ENCODE measurements at places on chromosomes 12 and 14.

- no peak for DNase-seq
Measured at GRCh38 chr14:28406196-28406595, 360.4 kb upstream of the FOXG1 start.

GRCh38 chr12:121170611-121171260 is 38.1 kb downstream of the P2RX7 start:
- DNase-seq = no peak

DNA sequence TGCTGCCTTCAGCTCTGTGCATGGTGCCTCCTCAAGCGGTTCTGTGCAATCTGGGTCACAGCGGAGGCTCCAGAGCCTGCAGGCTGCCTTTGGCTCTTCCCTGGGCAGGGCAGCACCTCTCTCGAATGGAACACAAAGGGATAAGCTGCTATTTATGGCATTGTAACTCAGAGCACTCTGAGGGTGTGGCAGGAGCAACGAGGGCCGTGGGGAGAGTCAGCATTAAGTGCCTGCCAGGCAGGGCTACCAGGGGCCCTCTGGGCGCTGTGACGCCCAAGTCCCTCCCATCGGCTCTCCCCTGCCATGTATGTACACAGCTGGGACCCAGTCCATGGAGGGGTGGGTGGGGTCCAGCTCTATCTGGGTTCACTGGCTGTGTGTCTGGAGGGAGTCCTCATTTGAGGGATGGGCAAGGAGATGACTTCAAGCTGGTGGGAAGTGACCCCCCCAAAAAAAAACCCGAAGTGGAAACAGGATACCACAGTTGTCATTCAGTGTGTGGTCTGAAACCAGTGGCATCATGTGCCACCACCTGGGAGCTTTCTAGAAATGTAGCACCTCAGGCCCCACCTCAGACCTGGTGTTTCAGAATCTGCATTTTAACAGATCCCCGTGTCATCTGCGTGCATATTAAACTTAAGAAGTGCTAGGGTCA is 44.0 kb upstream of the OAS1 start:
- DNase-seq = no peak

- no peak for DNase-seq
Measured at GRCh38 chr12:115828168-115828567, 449.3 kb downstream of the MED13L start.

DNA sequence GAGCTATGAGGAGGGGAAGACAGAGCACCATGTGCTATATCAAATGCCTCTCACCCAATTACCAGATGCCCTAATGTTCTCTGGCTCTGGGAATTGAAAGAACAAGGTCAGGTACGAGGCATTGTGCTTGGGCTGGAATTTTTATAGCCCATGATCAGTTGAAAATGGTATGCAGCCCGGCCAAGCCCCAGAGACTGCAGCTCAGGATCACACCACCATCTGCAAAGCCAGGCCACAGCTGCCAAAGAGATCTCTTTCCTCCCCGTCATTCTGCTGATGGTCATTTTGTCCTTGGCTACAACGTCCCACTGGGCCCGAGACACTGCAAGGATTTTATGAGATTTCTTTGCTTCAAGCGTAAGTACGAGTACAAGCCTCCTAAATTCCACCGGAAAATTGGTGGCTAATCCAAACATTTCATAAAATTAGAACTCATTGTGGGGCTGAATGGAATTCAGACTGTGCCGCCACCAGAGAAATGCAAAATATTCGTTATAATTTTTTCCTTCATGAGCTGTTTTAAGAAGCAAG is 15.1 kb downstream of the NUAK1 start:
- no peak for DNase-seq

GRCh38 chr14:30751646-30752416 is 122.5 kb upstream of the COCH start:
- no peak for DNase-seq

- DNase-seq = no peak
Measured at GRCh38 chr14:106459971-106460730, 933.8 kb downstream of the TMEM121 start.

DNA sequence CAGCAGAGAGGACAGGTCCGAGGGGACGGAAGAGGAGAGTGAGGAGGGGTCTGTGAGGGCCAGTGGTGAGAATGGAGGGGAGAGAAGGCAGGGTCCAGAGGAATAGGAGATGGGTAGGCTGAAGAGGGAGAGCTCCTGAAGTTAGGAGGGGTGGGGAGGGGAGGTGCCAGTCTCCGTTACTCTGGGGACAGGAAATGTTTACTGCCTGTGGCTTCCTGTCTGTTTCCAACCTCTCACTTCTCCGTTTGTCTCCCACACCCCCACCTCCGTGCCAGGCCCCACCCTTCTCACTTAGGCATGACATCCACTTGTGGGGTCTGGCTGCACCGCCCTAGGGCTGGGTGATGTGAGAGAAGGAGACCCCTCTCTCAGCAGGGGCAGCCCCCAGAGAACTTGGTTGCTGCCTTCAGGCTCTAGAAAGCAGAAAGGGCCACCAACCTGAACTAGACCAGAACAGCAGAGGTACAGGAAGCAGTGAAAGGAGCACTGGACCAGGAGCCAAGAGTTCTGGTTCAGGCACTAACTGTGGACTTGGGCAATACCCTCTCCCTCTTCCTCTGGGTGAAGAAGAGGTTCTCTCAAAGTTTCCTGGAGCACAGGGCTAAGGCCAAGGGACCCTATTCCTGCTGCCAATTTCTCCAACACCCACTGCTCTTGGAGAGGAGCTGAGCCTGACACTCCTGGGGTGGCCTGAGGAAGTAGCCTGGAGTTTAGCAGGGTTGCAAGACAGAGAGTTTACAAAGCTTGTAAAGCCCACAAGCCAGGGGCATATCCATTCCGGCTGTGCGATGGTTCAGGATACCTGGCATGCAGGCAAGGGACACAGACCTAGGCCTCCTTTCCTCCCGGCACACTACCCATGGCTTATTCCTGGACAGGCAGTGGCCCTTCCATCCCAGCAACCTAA is 5.5 kb downstream of the ITGA5 start:
- DNase-seq = no peak

GRCh38 chr12:88844426-88844825 is 264.2 kb upstream of the KITLG start:
- no peak for DNase-seq

- DNase-seq = no peak
Measured at GRCh38 chr12:75361408-75361807, 26.9 kb downstream of the GLIPR1L1 start.

DNA sequence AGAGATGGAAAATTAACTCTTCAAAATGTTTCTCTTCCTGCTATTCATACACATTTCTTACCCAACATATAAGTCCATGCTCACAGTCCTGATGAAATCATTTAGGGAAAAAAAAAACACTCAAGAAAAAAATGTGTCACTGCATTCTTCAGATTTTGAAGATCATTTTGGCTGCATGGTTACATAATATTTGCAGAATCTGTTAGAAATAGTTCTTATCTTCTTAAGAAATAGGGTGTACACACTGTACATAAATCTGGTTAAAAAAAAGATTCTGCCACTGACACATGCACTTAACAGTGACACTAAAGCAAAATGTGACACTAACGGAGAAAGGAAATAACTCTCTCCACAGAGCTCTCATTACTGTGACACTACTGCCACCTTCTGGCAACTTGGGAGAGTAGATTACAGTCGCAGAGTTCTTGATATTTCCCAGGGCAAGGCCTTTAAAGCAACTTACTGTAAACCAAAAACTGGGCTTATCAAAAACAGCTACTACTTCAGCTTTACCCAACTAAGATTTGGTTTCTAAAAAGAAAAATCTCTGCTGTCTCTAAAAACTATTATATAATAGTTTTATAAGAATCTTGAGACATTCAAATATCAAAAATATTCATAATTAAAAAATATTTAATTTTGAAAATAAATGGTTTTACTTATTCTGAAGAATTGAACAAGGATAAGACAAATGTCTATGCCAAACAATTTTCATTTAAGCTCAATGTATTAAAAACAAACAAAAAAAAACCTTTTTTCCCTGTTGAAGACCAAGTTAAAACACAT is 65.0 kb downstream of the SETD3 start:
- peak; percentile 70 for DNase-seq

- peak; percentile 78 for DNase-seq
Measured at GRCh38 chr12:6872073-6873048, 742 bp downstream of the SPSB2 start.

GRCh38 chr14:30994681-30995620 is 30.5 kb upstream of the AP4S1 start:
- DNase-seq = no peak

DNA sequence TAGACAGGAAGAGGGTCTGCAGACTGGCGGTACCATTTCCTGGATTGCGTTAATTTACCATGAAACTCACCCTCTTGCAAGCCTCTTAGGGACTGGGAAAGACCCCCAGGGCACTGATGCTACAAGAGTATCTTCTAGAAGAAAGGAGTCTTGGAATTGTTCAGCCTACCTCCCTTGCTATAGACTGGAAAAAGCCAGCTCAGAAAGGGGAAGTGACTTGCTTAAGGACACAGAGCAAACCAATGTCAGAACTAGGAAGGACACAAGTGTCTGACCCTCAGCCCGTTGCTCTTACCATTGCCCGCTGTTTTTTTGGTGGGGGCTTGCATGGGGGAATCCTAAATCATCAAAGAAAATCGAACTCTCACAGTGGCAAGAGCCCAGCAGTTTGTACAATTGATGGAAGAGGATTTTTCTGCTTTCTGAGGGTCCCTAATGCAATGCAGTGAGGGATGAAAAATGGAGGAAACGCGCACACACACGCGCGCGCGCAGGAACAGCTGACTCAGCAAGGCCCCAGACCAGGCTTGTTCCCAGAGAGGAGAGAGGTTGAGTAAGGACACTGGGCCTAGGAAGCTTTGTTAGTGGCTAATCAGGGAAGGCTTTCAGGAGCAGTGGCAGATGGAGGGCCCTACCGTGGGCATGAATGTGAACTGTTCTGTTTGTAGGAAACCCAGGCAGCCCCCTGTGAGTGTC is 50.9 kb downstream of the RIN3 start:
- DNase-seq = no peak

GRCh38 chr14:55131370-55132137 is 2.5 kb downstream of the LGALS3 start:
- DNase-seq = no peak

- no peak for DNase-seq
Measured at GRCh38 chr14:105448706-105449111, 25.9 kb upstream of the CRIP2 start.

- DNase-seq = peak; percentile 26
Measured at GRCh38 chr12:7144414-7145120, 14.4 kb downstream of the CLSTN3 start.

- DNase-seq = no peak
Measured at GRCh38 chr12:6914947-6915788, 788 bp downstream of the ENO2 start.

DNA sequence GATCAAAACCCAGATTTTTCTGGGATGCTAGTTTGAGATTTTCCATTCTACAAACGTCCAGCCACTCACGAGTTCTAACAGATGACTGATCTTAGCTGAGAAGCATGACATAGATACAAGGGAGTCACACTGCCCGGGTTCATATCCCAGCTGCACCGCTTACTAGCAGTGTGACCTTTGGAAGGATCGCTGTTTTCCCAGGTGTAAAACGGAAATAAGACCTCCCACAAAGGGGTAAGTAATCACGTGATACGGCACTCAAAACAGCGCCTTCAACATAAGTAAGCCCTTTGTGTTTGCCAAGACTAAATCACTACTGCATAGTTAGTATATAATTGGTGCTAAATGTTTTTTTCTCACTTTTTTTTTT is 624 bp upstream of the PWP1 start:
- DNase-seq = peak; percentile 58

DNA sequence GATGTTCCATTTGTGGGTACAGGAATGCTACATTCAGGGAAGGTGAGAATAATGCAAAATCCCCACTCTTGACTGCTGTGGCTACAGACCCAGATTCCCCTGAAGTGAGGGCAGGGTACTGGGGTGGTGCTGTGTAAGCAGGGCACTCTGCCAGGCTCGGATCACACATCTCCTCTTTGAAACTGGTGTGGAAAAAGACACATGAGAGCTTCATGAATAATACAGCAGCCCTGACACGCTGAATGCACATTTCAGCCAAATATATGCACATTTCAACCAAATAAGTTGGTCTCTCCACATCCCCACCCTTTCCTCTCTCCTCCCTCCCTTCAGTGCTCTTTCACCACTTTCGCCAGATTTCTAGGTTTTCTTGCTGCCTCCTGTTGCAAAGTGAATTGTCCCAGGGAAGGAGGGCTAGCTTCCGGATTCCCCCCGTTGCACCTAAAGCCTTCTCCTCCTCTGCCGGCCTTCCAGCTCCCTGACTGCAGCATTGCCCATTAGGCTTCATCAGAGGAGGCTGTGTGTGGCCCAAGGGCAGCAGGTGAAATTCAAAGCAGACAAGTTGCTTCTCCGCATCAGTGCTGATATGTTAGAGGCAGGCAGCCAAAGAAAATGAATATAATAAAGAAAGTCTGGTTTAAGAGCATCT is 118.2 kb upstream of the TMCC3 start:
- DNase-seq = no peak

- DNase-seq = no peak
Measured at GRCh38 chr12:89236237-89236636, 116.1 kb downstream of the DUSP6 start.

DNA sequence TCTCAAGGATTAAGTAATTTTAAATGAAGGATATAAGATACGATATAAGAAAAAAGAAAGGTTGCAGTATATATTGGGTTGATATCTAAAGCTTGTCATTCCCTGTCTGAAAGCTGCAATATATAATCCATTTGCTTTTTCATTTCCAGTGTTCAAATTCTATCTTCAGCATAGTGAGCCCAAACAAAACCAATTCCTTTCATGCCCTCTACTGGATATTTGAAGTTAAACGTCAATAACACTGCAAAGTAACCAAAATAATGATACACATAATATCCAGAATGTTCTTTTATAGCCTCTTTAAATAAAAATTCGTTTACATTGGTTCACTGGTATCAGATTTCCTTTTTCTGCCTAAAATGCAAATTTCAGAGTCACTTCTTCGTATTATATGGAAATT is 64.5 kb upstream of the DAAM1 start:
- DNase-seq = no peak

DNA sequence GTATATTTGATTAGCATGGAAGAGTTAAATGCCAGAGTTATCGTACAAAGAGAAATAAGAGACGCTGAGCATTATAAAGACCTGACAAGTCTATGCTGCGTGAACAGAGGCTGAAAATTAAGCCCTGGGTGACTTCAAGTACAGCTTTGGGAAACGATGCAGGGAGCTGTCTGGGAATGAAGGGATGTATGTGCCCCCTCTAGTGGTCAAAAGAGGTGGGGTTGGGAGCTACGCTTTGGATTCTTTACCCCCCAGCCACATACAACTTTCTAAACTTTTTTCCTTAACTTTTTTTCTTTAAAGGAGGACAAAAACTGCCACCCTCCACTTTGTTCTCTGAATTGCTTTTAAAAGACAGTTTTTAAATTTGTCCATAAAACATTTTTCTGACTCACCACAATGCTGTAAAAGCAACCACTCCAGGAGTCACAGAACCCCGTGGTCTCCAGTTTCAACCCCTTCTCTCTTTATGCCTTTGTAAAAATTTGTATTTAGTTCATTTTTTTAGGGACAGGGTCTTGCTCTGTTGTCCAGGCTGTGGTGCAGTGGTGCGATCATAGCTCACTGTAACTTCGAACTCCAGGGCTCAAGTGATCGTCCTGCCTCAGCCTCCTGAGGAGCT is 59.4 kb downstream of the ZNF664 start:
- DNase-seq = peak; percentile 25

GRCh38 chr14:70955543-70956480 is 48.6 kb downstream of the PCNX1 start:
- DNase-seq = no peak

GRCh38 chr12:109523071-109523470 is 45.6 kb downstream of the UBE3B start:
- peak; percentile 47 for DNase-seq

GRCh38 chr14:99250636-99251208 is 21.3 kb downstream of the BCL11B start:
- DNase-seq = no peak

GRCh38 chr12:6946920-6947374 is 3.1 kb downstream of the C12orf57 start:
- no peak for DNase-seq

- no peak for DNase-seq
Measured at GRCh38 chr14:105060751-105061427, 4.3 kb downstream of the GPR132 start.
